EL (cell line): ENCODE measurements at places on chromosomes 16 and 17.

DNA sequence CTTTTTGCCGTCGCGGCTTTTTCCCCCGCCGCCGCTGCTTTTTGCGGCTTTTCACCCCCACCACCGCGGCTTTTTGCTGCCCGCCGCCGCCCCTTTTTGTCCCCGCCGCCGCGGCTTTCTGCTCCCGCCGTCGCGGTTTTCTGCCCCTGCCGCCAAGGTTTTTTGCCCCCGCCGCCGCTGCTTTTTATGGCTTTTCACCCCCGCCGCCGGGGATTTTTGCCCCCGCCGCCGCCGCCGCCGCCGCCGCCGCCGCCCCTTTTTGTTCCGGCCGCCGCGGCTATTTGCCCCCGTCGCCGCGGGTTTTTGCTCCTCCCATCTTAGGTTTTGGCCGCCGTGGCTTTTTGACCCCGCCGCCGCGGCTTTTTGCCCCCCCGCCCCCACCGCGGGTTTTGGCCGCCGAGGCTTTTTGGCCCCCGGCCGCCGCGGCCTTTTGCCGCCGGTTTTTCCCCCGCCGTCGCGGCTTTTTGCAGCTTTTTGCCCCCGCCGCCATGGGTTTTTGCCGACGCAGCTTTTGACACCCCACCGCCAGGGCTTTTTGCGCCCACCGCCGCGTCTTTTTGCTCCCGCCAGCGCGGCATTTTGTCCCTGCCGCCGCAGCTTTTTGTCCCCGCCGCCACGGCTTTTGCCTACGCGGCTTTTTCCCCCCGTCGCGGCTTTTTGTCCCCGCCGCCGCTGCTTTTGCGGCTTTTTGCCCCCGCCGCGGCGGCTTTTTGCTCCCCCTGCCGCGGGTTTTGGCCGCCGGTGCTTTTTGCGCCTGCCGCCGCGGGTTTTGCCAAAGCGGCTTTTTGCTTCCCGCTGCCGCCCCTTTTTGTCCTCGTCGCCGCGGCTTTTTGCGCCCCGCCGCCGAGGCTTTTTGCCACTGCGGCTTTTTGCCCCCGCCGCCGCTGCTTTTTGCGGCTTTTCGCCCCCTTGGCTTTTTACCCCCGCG is 519.4 kb upstream of the WSB1 start:
- no peak for DNase-seq

DNA sequence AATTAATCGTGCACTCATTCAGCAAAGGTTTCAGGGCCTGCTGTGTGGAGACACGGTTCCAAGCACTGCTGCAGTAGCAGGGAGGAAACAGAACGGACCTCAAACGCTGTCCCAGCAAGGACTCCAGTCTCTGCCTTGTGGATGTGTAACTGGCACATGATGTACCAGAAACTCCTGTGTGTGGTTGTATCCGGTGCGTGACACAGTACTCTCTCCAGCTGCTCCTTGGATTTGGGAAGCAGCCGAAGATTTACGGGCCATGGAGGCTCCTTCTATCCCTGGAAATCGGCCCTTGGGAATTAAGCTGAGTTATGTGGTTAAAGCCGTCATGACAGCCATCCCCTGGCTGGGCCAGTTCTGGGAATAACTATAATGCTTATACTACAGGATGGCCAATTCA is 8.5 kb upstream of the ANKRD11 start:
- no peak for DNase-seq

DNA sequence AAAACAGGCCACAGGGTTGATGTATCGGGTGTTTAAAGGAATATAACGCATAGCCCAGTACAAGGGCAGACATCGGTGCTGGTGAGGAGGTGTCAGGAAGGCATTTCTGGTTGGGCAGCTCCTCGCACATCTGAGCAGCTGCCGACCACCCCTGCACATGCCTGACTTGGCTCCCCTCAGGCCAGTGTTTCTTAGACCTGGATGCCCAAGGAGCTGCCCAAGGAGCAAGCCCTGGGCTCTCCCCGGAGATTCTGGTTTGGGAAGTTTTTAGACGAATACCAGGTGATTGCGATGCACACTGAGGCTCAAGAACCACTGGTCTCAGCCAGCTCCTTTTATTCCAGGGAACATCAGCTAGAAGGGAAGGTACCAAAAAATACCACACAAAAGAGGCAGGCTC is 11.6 kb downstream of the WIPI1 start:
- no peak for DNase-seq

DNA sequence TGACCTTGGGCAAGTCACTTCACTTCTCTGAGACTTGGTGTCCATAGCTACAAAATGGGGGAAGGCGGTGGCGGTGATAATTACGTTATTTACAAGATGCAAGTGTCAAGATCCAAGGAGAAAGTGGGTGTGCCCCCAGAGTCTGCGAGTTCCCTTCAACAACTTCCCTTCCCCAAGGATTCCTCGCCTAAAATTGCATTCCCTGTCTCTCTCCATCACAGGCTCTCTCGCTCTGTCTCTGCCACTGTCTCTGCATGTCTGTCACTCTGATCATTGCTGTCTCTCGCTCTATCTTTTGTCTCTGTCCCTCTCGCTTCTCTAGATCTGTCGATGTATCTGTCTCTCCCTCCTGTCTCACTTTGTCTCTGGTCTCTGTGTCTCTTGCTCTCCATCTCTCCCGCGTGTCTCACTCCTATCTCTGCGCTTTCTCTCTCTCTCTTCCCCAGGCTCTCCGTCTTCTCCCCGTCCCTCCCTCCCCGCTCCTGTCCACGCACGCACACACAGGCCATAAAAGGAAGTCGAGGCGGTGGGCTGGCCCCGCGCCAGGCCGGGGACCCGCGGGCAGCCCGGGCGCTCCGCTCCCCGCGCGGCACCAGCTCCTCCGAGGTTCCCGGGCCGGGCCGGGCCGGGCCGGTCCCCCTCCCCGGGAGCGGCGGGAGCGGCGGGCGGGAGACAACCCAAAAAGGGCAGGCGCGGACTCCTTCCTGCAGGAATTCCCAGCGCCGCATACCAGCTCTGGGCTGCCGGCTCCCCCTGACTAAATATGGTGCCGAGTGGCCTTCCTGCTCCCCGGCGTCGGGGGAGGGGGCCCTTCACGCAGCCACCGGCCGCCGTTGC is 1.1 kb upstream of the MYH11 start:
- DNase-seq: peak; percentile 39

- no peak for DNase-seq
Measured at GRCh38 chr16:89717688-89718505, 2.8 kb downstream of the VPS9D1 start.

GRCh38 chr16:84952335-84953189 is 58.8 kb downstream of the ZDHHC7 start:
- peak; percentile 82 for DNase-seq

DNA sequence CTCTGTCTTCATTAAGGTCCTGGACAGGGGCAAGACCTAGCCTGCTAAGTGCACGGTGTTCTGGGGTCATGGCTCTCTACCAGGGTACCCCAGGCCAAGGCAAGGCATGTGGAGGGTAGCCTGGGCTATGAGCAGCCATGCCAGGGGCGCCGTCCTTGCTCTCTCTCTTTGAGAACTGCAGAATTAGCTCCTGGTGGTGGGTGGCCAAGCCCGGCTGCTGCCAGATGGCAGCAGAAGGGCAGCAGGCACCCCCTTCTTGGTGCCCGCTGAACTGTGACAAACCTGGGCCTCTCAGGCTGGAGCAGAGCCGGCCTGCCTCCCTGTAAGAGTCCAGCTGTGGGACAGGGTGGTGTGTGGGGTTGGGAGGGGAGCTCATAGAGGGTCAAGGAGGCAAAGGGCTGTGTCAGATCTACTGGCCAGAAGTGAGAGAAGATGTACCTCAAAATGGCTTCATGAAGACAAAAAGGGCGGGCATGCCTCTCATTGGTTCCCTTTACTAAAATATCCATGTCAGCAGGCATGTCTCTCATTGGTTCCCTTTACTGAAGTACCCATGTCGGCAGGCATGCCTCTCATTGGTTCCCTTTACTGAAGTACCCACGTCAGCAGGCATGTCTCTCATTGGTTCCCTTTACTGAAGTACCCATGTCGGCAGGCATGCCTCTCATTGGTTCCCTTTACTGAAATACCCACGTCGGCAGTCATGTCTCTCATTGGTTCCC is 81.7 kb upstream of the SDK2 start:
- no peak for DNase-seq

DNA sequence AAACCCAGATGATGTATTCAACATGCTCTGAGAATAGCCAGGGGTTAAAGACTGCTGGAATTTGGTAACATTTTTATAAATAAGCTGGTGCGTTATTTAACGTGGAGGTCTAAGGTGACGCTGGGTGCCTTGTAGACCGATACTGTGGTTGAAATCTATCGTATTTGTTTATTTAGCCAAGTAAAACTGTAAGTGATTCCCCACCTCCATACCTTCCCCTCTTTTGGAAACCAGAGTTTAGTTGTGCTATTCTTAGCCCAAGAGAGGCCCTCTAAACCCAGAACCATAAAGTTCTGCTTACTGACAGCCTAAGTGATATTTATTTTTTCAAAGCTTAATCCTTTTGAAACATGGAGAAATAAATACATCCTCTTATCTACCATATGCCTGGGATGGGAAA is 744.5 kb downstream of the WWOX start:
- no peak for DNase-seq

DNA sequence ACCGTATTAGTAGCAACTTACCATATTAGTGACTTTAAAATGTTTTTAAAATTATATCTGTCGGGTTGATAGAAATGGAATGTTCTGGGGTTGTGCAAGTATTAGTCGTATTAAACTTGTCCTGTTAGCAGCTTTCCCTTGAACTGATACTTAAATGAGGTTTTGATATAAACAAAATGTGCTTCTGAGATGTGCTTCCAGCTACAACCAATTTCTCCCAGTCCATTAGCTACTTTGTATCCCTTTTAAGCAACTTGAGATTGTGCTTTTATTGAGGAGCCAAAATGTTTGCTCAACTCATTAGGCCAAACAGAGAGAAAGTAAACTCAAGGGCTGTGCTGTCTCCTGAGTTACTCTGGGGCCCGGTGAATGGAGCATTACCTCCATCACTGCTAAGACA is 255.0 kb upstream of the RBFOX1 start:
- DNase-seq: no peak

- no peak for DNase-seq
Measured at GRCh38 chr17:27322690-27323508, 29.0 kb downstream of the WSB1 start.

- no peak for DNase-seq
Measured at GRCh38 chr16:80940069-80940856, 66.4 kb downstream of the CMC2 start.

DNA sequence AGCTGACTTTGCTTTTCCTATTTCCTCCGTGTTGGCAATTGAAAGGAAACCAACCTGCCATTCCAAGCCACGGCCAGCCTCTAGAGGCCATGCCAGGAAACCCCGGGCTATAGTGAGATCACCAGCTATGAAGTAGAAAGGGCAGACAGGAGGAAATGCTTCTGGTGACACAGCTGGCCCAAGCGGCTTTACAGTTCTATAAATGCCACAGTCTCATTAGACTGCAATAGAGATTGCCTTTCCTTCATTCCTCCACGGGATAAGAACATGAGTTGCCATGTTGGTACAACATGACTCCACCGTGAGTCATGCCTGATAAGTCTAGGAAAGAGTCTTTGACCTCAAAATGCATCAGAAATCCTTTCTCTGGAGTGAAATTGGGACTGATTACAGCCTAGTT is 384.9 kb downstream of the GRIN2A start:
- peak; percentile 87 for DNase-seq

DNA sequence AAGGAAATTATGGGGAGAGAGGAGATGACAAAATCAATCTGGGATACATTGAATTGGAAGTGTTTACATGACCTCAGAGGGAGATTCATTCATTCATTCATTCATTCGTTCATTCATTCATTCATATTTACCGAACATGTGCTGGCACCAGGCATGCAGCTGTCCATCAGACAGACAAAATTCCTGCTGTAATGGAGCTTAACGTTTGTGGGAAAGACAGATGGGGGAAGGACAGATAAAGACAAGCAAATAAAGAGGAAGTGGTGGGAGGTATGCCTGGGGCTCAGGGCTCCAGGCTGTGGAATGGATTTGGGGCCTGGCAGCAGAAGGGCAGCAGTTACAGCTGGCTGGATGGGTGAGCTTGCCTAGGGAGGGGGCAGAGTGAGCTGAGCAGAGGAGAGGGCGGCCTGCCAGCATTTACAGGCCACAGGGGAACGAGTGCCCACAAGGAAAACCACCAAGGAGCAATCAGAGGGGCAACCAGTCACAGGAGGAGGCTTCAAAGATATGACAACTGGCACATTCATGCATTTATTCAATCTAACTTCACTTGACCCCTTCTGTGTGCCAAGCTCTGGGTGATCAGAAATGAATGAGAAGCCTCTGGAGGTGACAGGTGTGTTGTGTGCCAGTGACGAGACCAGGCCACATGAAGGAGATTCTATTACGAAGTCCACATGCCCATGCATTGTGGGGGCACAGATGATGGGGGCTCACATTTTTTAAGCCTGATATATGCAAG is 48.5 kb downstream of the ARHGAP27 start:
- peak; percentile 39 for DNase-seq

- peak; percentile 41 for DNase-seq
Measured at GRCh38 chr16:17510567-17510966, 39.8 kb upstream of the XYLT1 start.

- DNase-seq: no peak
Measured at GRCh38 chr17:32261936-32262510, 3.6 kb upstream of the RHBDL3 start.

GRCh38 chr17:72249441-72249840 is 128.6 kb downstream of the SOX9 start:
- no peak for DNase-seq

- DNase-seq: peak; percentile 18
Measured at GRCh38 chr17:18332909-18333489, 17.9 kb downstream of the SMCR8 start.

DNA sequence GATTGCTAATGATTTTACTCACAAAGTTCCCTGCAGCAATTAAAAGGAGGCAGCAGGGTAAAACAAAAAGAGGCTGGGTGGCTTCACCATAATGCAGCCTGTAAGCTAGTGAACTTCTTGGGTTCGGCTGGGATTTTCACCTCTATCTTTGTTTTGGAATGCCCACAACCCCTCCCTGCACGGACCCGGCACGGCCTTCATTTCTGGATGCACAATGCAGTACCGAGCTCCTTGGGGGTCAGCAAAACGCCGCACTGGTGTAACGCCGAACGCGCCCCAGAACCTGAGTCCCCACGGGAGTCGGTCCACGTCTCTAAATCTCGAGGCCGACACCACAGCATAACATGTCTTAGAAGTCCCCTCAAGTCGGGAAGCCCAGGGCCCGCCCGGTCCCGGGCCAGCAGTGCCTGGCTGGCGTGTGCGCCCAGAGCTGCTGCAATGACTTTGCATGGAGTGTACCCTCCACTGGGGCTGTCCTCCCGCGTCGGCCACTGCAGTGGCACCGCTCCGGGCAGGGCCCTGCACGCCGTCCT is 759 bp downstream of the UBE2O start:
- peak; percentile 28 for DNase-seq

- peak; percentile 82 for DNase-seq
Measured at GRCh38 chr17:80732268-80732667, 187.6 kb downstream of the RPTOR start.

- no peak for DNase-seq
Measured at GRCh38 chr17:63529711-63530556, 6.8 kb downstream of the KCNH6 start.

DNA sequence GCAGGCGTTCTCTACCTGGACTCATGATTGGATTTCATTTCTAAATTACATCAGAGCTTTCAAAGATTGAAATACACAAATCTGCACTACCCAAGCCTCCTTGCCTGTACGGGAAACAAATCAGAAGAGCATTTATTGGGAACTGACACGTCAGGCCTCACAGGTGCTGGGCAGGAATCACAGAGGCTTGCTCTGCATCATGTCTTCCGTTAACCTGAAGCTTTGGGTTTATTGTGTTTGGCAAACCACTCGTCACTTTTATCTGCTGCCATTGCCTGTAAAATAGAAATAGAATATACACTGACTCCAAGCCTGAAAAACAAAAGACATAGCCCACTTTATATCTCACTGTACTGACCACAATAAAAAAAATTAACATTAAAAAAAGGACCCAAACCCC is 7.9 kb upstream of the GEMIN4 start:
- no peak for DNase-seq

- no peak for DNase-seq
Measured at GRCh38 chr16:79598063-79598347, 2.5 kb downstream of the MAF start.
